ENCODE measurements at places on chromosomes 7 and 10.

DNA sequence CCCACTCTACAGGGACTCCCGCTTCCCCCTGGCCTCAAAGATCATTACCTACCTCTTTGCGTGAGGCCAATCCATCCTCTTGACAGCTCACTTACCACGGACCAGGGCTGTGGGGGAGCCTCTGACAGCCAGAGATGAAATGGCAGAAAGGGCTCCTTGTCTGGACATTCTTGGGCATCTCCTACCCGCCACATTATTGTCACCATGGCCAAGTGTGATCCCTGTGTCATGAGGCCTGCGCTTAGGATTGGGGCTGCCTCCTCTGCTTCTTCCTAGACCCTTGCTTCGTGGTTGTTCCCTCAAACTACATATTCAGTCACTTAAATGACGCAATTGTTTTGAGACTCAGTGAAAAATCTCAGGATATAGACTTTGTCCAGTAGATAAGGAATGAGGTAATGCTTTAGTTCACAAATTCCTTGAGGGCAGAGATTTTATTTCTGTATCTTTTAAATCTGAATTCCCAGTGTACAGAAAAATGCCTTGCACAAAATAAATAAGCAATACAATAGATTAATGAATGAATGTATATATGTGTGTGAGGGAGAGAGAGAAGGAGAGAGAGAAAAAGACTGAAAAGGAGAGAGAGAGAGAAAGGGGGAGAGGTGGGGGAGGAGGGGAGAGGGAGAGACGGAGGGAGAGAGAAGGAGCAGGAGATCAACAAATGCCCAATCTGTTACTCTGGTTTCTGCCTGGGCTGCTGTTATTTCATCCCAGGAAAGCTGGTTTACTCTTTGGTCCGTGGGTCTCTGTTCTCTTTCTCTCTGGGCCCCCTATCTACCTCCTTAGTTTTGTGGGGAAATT is 159.0 kb downstream of the PLXNA4 start:
- no peak for DNase-seq

DNA sequence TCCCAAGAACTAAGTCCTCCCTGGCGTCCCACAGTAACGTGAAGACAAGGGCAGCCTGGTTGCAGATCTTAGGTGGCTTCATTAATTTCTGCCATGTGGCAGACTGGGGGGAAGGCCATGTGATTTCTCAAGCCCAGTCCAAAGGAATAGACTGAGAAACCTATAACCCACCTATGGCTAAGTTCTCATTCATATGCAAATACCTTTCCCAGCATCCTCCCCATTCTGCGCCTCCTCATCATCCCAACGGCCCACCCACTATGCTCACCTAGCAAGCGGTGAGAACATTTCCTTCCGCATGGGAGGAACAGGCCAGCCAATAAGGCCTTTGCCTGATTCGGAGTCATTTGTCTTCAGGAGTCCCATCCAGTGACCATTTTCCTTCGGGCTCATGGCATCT is 8.2 kb upstream of the CLEC2L start:
- DNase-seq, result no peak

DNA sequence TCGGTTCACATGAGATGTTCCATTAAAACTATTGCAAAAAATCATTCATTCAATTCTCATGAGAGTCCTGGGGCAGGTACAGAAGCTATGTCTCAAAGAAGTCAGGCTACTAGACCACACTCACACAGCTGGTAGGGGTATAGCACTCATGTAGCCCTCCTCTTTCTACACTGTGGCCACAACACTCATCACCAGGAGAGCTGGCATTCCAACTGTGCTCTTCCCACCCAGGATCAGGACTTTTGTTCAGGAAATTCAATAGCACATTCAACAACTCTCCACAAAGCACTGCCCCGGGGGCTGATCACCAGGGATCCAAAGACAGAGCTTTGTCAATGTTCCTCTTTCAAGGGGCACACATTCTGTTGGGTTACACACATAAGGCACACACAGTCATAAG is 31.0 kb upstream of the C10orf90 start:
- DNase-seq, result no peak

DNA sequence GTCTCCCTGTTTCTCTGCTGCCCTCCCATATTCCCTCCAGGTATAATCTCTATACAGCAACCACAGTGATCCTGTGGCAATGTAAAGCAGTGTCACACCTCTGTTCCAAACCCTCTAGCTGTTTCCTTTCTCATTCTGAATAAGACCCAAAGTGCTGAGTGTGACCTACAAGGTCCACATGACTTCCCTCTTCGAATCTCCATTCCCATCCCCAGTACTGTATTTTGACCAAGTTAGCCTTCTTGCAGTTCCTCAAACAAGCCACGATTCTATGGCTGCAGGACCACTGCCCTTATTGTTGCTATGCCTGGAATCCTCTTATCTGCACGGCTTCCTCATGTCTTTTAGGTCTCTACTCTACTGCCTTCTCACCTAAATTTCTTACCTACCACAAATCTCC is 291.9 kb downstream of the DOCK4 start:
- no peak for DNase-seq

DNA sequence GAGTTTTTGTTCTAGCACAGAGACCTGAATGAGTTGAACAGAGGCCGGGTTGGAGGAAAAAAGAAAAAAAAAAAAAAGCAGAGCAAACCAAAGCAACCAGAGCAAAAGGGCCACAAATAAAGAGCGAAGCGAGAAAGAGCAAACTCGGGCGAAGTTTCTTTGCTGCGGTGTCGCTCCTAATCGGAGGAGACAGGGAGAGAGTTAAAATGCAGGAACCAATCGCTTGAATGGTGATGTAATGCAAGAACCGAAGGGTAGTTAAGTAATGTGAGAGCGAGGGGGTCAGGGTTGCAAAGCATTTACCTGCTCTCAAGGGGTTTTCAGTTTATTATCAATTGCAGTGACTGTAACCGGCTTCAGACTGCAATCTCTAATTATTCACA is 271.7 kb downstream of the TRIL start:
- no peak for DNase-seq

GRCh38 chr7:33904681-33905388 is 504 bp upstream of the BMPER start:
- no peak for DNase-seq

DNA sequence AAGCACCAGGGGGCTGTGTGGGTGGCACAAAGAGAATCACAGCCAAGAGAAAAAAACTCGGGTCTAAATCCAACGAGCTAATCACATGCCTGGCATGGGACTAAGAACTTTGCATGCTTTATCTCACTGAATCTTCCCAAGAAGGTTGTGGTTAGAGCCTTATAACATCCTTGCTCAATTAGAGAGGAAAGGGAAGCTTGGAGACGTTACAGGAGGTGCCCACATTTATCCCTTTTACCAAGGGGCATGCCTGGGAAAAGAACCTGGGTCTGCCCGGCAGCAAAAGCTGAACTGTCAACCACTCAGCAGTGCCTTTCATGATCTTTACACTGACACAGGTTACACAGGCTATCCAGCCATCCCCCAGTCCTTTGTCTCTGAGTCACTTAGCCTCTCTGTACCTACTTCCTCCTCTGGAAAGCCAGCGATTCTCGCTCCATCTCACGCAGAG is 190.1 kb downstream of the PRPF18 start:
- peak; percentile 40 for DNase-seq

DNA sequence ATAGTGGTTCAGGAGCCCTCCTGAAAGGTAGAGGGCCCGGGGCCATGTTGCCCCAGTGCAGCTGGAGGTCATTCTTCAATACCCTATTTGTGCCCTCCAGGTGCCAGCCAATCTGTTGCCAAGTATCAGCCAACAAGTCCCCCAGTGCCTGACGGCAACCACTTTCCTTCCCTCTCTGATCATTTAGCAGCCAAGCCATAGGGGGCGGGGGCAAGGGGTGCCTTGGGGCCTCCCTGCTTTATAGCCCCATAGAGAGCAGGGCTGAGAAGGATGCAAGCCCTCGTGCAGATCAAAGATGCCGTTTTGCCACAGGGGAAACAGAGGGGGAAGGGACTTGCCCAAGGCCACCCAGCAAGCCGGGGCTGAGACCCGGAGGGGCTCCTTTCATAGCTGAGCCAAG is 149.0 kb upstream of the CHST15 start:
- DNase-seq, result no peak

- DNase-seq, result no peak
Measured at GRCh38 chr7:140489026-140489359, 9.7 kb upstream of the MKRN1 start.

- DNase-seq, result no peak
Measured at GRCh38 chr7:155764438-155764793, 47.8 kb downstream of the SHH start.

GRCh38 chr10:132884041-132884440 is 58.3 kb downstream of the CFAP46 start:
- no peak for DNase-seq

- no peak for DNase-seq
Measured at GRCh38 chr10:128382225-128382624, 256.0 kb upstream of the MKI67 start.

- no peak for DNase-seq
Measured at GRCh38 chr10:104127411-104127810, 5.4 kb downstream of the SFR1 start.

DNA sequence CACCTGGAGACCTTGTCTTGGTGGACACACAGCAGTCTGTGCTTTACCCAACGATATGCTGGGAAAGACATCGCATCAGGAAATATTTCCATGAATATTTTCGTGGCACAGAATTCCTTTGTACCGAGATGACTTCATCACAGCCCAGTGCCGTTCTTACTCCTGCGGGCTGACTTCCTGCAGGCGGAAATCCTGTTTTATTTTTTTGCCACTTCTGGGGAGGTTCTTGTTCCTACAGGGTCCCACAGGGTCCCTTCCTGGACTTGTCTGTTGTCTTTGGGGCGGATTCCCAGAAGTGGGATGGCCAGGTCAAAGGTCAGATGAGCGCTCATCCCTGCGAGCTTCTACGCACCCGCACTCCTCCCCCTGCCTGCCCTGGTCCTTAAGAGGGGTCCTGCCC is 86.5 kb downstream of the DNAJB6 start:
- no peak for DNase-seq
